Urothelium cell line (cell line): ENCODE measurements at places on chromosomes 6 and 20.
A peak's percentile ranks its signal among the peaks of the same experiment; 100 is the strongest.

DNA sequence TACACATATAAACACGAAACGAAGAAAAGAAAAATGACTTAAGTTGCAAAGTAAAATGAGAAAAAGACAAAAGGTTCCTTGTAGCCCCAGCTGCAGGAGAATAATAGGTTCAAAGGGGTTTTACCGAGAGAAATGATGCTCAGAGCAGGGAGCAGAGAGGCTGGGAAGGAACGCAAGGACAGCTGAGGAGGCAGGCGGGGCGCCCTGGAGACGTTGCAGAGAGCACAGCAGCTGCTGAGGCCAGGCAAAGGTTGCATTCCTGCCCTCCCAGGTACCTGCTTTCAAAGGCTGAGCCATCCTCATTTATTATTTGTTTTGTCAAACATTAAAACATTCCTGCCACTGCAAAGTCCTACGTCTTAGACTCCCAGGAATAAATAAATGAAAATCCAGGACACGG lies 16.2 kb upstream of the VAPB start:
- no peak for DNase-seq

DNA sequence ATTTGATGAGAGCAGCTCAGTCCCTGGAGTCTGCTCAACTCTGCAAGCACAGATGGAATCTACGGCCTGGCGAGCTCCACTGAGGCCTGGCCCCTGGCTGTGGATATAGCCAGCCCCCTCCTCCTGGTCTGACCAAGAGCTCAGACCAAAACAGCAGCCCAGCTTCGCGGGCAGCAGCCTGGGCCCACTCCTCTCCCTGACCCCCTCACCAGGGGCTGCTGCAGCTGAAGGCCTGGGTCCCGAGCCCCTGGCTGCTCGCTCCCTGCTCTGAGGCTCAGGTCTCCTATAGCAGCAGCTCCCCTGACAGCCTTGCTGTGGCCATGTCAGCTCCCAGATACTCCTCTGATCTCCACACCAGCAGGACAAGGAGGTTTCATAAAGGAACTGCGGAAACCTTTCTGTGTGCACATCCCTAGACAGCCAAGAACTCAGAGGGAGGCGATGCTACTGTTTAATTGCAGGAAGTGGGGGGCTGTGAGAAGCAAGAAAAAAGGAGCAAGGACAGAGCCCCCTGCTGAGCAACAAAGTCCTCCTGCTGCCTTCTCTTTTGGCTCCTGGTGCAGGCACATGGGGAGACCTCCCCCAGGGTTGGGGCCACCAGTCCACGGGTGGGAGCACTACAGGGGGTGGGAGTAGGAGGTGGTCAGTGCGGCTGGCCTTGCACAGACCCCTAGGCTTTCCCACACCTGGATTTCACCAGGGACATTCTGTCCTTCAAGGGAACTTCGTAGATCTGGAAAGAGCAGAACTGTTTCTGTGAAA lies 38.7 kb upstream of the CST5 start:
- no peak for DNase-seq

GRCh38 chr6:101689156-101689555 lies 295.6 kb downstream of the GRIK2 start:
- no peak for DNase-seq

GRCh38 chr6:166809721-166810120 lies 146.6 kb downstream of the RNASET2 start:
- no peak for DNase-seq

- peak; percentile 54 for DNase-seq
Measured at GRCh38 chr6:38671885-38672467, 31.0 kb downstream of the GLO1 start.

DNA sequence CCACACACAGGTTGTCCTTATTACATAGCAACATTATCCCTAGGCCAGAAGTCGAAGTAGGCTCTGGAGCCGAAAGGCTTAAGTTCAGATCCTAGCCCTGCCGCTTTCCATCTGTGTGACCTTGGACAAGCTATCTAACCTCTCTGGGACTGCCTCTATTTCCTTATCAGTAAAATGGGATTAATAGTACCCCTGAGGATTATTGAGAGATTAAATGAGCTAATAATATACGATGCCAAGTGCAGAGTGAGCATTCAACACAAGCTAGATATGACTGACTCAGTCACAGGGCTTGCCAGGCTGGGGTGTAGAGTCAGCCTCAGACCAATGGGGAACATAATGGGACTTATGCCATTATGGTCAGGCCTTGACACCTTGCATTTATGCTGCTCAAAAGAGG lies 8.9 kb upstream of the SPATA2 start:
- DNase-seq: no peak

- no peak for DNase-seq
Measured at GRCh38 chr6:13965582-13966127, 40.9 kb downstream of the RNF182 start.

- no peak for DNase-seq
Measured at GRCh38 chr20:10313701-10314100, 95.1 kb downstream of the SNAP25 start.
